Stimulated activated CD8-positive, alpha-beta memory T cell treated with anti-CD3 and anti-CD28 coated beads, Interleukin-7, amount 100 ng/mL, for 1 hour (primary cell): ENCODE measurements at places on chromosomes 2 and 18.

DNA sequence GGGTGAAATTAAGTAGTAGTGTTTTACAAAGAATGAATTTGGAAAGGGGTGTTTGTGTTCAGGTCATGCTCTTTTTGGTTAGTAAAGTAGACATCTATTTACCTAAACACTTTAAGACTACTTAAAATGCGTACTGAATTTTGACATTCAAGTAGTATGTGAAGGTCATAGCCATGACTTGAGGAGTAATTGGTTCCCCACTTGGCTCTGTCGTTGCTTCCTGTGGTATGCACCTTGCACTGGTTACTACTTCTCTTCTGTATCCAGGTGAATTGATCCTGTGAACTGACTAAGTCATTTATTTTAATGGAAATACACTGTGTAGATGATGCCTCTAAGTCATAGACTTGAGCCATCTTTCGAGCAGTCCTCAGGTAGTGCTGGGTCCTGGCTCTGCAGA lies 97.9 kb downstream of the ITGB1BP1 start:
- no peak for DNase-seq

DNA sequence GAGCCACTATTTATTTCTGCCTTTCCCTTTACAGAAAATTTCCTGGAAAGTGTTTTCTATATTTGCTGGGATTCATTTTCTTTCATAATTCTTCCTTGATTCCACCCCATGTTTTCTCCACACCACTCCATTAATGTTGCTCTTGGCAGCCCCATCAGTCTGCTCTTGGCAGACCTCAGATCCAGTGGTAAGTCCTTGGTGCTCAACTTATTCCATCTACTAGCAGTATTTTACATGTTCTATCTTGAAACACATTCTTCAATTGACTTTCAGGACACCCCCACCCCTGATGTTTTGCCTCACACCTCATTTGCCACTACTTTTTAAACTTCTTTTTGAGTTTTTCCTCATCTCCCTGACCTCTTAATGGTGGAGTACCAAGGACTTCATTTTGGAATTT lies 65.0 kb downstream of the HNMT start:
- no peak for DNase-seq

DNA sequence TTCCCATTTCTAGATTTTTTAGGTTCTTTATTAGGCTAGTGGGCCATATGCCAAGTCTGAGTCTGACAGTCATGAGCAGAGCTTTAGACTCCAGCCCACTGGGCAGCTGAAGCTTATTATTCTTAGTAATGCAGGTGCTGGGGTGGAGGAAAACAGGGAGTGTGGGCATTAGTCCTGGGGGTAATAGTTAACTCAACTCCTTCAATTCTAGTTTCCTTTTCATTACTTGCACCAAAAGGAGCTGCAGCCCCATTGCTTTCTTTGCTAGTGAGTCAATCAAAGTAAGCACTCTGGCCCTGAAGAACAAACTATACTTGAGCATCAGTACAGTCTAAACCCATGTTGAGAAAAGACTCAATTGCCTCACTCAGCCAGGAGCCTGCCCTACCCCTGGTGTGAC lies 35.5 kb downstream of the ICOS start:
- no peak for DNase-seq

- DNase-seq, result no peak
Observed at GRCh38 chr18:68979737-68980136, 181.9 kb downstream of the CCDC102B start.

DNA sequence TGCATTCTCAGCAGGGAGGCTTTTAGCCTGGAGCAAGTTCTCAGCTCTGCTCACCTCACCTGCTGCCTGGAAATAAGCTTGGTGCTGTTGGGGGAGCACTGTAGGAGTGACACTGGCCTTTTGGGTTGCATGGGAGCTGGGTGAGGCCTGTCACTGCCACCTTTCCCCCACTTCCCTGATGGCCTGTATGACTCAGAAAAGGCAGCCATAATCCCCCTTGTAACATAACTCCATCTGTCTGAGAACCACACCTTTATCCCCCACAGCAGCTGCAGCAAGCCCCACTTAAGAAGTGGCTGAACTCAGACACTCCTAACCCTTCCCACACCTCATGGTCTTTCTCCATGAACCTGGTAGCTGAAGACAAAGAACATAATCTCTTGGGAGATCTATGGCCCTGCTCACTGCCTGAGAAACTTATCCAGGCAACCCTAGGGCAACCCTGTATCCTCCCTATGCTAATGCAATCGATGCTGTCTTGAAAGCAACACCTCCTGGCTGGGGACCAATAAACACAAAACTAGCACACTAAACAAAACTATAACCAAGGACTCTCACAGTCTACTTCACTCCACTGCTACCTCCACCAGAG lies 258.9 kb upstream of the OSR1 start:
- no peak for DNase-seq

GRCh38 chr18:34001376-34001775 lies 223.3 kb downstream of the NOL4 start:
- DNase-seq, result no peak
